Fibroblast of skin of back (primary cell): ENCODE measurements at places on chromosomes 13 and 19.
A peak's percentile ranks its signal among the peaks of the same experiment; 100 is the strongest.

- no peak for DNase-seq
Observed at GRCh38 chr13:83274679-83275078, 607.6 kb downstream of the SLITRK1 start.

DNA sequence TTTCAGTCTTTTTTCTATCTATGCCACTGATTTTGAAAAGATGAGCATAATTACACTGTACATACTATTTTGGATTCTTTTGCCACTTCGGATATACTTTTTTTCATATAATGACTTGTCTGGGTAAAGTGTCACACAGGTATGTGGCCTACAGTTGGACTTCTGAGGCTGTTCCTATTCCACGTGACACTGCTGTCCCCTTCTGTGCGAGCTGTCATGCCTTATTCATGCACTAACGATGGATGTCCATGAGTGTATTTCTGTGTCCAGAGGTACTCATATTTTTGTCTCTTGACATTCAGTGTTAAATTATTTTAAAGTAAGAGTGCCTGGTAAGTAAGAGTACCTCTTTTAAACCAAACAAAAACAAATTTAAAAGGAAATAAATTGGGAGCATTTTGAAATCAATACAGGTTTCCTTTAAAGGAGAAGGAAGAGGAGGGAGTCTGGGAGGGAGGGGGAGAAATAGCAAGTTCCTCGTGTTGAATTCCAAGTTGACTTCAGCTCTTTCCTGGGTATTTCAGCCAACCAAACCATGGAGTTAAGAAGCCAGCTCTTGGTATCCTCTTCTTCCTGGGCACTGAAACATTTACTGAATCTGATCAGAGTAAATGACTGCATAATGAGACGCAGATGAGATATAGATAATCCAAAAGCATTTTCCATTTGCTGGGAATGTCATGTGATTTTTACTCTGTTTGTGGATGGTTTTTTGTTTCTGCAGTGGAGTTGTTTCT, 61.3 kb downstream of the TNFRSF19 start:
- no peak for DNase-seq

DNA sequence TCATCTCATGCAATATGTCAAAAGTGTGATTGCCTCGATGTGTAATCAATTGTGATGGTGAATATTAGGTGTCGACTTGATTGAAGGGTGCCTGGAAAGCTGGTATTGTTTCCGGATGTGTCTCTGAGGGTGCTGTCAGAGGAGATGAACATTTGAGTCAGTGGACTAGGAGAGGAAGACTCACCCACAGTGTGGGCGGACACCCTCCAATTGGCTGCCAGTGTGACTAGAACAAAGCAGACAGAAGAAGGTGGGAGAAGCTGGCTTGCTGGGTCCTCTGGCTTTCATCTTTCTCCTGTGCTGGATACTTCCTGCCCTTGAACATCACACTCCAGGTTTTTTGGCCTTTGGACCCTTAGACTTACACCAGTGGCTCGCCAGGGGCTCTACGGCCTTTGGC, 15.5 kb upstream of the CABP5 start:
- no peak for DNase-seq

DNA sequence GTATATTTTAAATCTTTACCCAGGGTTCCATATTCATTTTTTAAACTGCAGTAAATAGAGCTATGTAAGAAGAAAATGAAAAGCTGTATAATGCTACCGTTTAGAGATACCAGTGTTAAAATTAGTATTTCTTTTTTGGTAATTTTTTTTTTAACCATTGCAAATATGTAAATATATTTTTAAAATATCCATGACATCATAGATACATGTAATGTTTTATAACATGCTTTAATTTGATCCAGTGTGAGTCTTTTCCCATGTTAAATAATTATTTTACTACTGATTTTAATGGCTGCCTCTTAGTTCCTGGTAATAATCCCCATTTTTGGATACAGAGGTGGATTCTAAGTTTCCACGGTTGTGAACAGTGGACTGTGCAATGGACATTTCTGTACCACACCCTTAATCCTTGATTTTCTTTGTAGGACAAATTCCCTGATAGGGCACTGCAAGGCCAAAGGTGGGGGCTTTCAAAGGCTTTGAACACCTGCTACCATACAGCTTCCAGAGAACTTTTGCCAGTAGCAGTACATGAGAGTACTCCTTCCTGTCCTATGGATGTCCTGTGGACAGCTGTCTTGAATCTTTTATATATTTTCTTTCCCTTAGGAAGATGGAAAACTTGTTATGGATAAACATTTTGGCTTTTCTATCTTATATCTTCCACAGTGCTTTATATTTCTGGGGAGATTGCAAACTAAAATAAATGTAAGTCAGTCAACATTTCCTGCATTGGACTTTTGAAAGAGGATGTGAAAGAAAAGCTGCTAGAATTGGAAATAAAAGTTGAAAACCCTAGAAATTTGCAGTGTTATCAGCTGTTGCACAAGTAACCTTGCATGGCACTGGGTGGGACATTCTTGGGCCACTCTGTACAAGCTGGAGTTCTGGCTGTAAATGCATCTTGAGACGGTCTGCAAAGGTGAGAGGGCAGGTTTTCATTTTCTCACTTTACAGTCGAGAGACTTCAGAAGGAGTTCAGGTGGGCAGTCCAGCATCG, 46.8 kb downstream of the ARHGEF7 start:
- no peak for DNase-seq

DNA sequence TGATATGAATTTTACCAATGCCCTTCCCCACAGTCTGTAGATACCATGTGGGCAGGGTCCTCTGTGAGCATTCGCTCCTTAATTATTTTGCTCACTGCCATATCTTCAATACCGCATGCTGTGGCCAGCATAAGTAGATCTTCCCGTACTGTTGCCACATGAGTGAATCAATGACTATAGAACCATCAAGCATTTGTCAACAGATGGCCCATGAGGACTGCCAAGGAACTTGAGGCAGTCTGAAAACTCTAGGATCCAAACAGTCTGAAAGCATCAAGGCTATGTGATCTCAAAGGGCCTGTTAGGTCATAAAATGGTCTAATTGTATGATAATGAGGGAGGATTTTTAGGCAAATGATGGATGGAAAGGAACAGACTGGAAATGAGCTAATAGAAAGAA, 27.4 kb upstream of the GPR12 start:
- DNase-seq, result no peak

DNA sequence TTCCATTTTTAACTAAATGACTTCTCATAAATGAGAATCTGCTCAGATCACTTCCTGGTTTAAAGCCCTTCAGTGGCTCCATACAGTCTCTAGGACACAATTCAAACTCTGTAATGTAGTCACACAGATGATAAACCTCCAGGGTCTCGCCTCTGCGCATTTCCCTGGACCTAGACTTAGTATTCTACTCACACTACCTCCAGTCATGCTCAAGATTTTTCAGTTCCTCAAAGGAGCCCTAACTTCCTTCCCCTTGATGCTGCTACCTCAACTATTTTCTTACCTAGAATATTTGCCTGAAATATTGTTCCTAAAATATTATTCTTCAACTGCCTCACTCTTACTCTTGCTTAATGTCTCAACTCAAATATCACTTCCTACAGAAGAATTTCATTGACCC, 86.7 kb upstream of the TPP2 start:
- no peak for DNase-seq

GRCh38 chr13:24050292-24050711, 110.2 kb upstream of the SPATA13 start:
- peak; percentile 19 for DNase-seq

DNA sequence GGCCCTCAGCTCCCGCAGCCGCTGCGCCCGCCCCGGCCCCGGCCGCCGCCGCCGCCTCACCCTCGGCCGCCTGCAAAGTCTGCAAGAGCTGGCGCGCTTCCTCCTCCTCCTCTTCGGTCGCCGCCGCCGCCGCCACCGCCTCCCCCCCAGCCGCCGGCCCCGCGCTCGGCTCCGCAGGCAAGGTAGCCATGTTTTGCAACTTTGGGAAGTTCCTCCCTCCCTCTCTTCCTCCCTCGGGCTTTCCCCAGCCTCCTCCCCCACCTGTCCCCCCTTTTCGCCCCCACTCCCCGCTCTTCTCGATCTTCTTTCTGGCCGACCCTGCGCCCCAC, 433 bp downstream of the SIX5 start:
- DNase-seq, result peak; percentile 50
